HFF-Myc (cell line): ENCODE measurements at places on chromosomes 12 and 14.

GRCh38 chr12:18257251-18257650, 4.1 kb upstream of the PIK3C2G start:
- no peak for DNase-seq

DNA sequence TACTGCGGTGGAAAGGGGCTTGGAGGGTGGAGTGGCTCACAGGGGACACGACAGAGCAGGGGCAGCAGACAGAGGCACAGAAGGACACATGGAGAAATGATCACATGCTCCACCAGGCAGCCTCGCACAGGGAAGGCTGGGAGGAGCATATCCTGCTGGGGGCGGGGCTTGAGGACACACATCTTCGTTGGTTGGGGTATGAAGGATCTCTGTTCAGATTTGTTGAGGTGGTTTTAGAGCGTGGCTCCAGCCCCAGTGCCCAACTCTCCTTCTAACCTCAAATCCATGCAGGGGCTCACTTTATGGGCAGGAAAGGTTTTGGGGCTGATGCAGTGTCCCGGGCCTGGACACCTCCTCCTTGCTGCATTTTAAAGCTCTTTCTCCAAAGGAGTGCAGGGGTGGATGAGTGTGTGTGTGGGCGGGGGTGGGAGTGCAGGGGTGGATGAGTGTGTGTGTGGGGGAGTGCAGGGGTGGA, 733 bp upstream of the P3H3 start:
- peak; percentile 85 for DNase-seq

DNA sequence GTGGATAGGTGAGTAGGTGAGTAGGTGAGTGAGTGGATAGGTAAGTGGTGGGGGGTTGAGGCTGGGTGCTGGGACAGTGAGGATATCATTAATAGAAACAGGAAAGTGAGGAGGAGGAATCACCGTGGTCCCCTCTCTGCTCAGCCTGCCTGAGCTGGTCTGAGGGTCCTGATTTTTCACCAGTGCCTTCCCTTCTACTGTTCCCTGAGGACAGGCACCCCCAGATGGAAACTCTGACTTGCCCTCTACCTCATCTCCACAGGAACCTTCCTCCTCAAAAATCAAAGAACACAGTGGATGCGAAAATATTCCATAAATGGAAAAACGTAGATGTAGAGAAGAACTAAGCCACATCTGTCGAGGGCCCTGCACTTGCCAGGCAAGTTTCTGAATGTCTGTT, 1.9 kb downstream of the GPR68 start:
- DNase-seq: no peak

DNA sequence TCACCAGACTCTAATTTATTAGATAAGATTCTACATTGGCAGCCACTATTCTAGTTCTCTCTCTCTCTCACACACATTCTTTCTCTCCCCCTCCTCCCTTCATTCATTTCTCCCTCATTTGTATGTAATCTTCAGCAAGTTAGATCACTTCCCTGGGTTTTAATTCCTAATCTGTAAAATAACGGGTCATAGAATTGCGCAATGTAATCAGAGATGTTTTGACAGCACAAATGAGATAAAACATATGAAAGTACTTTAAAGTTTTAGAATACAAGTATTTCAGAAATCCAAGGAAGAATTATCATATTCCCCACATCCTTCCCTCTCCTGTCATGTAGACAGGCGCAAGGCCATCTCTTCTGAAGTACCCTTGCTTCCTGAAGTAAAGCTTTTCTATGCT, 21.7 kb downstream of the STYK1 start:
- no peak for DNase-seq

GRCh38 chr12:107486140-107486892, 199.3 kb upstream of the PWP1 start:
- DNase-seq: no peak

- DNase-seq: no peak
Measured at GRCh38 chr12:57576613-57577160, 14.3 kb upstream of the PIP4K2C start.

DNA sequence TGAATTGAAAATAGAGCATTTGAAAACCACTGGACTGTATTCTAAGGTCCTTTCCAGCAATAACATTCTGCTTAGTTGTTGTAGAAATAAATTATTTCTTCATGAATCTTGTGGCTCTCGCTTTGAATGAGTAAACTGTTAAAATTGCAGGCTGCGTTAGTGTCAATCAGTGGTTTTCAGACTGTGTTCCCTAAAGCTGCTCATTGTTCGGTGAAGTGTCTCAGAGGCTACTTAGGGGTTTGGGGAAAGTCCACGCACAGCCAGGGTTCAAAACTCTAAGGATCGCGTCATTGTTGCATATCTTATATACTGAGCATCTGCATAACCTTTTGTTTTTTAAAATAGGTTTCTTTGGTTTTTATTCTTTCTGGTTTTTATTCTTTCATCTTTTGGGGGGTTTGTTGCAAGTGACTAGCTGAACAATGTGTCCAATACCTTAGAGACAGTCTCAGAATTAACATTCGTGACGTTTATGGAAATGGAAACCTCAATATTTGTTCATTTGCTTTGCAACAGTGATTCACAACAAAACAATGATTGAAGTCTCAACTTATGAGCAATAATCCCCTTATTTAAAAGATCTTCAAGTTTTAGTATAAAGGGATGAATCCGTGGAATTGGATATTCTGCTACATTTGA, 108.1 kb downstream of the TTLL5 start:
- no peak for DNase-seq

DNA sequence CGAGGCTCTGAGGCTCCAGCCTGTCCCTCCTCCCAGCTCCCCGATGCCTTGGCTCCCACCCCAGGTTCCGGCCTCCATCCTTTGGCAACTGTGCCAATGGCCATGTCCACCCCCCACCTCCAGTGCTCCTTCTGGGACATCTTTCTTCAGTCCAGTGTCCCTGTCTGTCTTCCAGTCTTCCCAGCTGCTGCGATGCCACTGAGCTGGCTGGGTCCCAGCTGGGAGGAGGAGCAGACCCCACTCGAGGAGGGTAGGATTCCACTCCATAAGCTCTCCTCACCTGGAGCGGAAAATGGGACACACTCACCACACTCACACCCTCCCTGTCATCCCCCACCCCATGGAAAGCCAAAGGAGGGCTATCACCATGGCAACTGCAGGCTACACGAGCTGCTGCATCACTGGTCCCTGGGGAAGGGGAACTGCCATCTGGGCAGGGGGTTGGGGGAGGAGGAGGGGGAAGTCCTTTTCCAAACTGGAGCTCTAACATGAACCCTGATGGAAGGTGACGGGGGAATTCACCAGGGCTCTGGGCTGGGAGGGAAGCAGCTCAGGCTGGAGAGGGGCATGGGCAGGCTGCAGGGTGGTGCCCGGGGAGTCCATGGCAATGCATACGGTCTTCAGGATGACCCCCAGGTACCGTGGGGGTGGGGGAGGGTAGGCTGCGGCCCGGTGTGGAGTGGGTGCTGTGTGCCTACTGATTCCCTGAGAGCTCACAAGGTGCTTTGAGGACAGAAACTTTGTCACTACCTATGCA, 94.3 kb downstream of the LRRC74A start:
- no peak for DNase-seq

DNA sequence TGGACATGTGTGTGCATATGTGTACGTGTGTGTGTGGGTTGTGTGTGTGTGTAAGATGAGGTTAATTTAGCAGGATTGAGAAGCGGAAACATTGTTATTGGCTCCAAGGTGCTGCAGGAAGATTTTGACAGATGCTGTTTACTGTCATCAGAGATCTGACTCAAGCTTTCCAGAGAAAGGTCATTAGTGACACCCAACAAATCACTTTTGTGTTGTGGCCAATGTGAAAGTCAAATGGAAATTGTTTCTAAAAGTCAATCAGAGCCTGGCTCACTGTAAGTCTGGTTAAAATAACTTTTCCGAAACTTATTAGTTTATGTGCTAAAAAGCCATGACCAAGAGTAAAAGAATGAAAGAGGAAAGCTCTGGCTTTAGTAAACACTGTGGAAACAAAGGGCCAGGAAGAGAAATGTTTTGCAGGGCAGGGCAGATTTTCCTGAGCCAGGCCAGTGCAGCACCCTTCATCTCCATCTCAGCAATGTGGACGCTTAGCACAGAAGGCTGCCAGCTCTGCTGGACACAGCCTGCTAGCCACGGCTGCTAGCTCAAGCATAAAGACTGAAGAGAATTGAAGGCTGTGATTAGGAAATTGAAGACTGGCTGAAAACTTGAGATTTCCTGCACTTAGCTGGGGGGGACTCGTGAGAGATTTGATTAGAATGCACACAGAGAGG, 235.8 kb downstream of the NEDD1 start:
- no peak for DNase-seq

GRCh38 chr14:69713209-69713781, 53.6 kb upstream of the SRSF5 start:
- no peak for DNase-seq

DNA sequence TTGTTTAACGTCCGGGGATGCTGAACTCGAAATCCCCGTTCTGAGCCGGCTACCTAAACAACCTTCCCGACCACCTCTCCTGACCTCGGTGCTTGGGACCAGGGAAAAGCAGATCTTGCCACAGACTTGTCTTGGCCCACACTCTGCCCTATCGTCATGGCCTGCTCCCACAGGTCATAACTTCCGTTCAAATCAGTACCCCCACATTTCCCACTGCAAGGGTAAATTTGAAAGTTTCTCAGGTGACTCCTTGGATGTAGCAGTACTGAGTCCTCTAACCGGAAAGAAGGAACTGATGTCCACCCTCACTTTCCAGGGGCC, 612 bp upstream of the RBM23 start:
- no peak for DNase-seq

GRCh38 chr12:124512667-124513296, 54.6 kb downstream of the NCOR2 start:
- peak; percentile 91 for DNase-seq

DNA sequence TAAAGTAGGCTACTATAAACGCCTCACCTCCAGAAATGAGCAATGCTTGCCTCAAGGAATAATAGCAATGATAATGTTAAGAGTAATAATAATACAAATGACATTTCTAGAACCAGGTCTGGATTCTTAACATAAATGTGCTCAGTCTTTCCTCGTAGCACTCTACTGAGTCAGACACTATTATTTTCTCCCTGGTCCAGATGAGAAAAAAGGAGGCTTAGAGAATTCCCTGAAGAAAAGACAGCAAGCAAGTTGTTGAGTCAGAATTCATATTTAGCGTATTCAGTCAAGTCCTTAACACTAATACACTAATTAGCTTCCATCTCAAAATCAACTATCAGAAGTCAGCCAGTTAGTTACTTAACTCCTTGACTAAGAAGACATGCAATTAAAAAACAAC, 13.2 kb downstream of the KCNC2 start:
- DNase-seq: no peak

GRCh38 chr14:103121846-103122584, 1.2 kb upstream of the TNFAIP2 start:
- DNase-seq: no peak

DNA sequence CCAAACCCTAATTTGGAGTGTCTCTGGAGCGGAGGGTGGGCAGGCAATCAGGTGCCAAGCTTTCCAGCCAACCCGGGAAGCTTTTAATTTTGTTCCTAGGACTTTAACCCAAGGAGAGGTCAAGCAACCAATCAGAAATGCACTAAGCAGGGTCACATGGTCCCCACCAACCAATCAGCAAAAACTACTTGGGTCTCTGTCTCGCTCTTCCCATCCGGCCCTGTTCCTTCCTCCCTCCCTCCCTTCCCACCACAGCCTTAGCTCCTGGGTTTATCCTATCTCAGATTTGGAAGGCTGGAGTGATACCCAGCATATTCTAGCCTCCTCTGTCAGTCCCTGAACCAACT, 7.3 kb downstream of the HOXC5 start:
- no peak for DNase-seq

GRCh38 chr12:77315407-77315806, 250.0 kb upstream of the E2F7 start:
- DNase-seq: no peak

DNA sequence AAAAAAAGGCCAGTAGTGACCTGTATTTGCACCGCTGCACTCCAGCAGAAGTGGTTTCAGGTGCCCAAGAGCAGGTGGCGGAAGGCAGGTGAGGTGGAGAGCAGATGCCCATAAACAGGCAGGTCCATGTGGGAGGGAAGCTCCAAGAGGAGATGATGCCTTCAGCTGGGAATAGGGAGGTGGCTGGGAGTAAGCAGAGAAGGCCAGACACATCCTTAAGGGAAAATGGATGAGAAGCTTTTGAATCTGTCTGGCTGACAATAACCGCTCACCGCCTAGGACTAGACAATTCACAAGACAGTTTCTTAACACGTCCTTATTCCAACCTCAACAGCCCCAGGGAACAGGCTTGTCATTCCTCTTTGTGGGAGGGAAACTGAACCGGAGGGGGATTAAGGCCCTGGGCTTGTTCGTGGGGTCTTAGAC, 43.9 kb upstream of the PLEKHG6 start:
- DNase-seq: no peak

GRCh38 chr14:106346084-106346483, 819.7 kb downstream of the TMEM121 start:
- DNase-seq: no peak

- DNase-seq: no peak
Measured at GRCh38 chr12:132169376-132169775, 25.1 kb downstream of the NOC4L start.

DNA sequence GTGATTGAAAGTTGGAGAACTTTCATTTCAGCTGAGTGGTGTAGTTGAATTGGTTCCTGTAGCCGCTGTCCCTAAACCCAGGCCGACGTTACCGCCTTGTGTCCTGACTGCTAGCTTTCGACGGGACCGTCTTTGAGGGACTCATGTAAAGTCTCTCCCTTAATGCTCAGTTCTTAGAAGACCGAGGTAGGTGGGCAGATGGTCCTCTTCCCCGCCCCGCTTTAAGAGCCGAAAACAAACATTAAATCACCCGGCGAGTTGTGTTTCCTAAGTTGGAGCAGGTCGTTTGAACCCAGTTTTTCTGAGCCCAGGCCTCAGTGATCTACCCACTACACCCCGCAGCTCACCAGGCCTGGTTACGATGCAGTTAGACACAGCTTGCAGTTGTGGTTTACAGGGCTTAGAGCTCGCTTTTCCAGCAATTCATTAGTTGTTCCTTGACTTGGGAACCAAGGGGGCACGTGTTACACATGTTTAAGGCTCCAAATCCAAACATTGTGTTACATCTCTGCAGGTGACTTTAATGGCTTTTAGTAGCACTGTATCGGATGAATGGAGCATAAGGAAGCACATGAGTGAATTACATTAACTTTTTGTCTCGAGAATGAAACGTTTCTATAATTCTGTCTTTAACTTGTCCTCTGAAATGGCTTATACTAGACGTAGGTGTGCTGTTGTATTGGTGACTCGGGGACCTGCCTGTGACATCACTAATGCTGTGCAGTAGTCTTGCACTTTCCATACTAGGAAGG, 790 bp downstream of the NEDD1 start:
- DNase-seq: no peak

DNA sequence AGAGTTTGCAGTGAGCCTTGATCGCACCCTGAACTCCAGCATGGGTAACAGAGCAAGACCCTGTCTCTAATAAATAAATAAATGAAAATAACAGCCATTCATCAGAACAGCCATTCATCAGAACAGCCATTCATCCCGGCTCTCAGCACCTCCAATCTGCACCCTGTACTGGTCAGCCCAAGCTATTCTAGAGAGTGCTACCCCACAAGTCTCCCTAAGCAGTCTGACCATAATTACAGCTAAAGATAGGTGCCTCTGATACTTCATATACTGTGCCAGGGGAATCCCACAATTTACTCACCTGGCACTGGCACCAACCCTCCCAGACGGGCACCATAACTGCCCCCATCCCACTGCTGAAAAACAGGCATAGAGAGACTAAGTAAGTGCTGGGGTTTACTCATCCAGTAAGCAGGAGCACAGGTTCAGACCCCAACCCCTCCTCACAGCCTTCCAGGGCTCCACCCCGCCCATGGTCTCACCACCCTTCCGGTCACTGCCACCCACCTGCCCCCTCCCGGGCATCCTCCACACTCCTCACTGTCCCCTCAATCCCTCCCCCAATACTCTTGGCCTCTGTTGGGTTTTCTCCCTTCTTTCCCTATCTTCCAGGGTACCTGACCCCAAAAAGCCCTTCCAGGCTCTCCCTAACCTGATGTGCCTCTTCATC, 15.2 kb upstream of the EIF5 start:
- no peak for DNase-seq
